ENCODE measurements at places on chromosomes 3 and 15.

DNA sequence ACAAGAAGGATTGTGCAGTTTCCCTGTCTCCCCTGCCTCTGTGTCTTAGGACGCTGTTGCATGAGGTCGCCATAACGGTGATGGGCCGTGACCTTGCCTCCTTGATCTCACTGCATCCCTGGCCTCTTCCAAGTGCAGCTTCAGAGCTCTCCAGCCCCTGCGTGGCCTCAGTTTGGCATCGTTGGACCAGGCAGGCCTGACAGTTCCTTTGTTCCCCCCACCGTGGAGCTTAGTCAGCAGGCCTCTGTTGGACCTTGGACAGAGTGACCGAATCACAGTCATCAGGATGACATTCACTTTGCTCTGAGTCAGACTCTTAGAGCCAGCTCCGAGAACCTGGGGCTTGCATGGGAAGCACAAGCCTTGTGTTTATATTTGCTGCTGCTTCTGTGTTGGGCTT lies 139.4 kb downstream of the OPA1 start:
- no peak for DNase-seq

DNA sequence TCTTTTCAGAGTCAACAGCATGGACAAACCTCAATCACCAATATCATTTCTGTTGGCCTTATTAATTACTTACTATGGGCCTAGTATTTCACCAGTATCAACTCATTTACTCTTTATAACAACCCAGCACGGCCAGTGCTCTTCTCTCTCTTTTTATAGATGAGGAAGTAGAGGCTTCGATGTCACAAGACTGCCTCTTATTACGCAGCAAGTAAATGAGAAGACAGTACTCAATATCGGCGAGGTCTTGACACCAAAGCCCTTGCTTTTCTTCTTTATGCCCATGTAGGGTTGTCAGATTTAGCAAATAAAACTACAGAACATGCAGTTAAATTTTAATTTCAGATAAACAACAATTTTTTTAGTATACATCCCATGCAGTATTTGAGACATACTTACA lies 99.0 kb upstream of the KCNMB2 start:
- no peak for DNase-seq

DNA sequence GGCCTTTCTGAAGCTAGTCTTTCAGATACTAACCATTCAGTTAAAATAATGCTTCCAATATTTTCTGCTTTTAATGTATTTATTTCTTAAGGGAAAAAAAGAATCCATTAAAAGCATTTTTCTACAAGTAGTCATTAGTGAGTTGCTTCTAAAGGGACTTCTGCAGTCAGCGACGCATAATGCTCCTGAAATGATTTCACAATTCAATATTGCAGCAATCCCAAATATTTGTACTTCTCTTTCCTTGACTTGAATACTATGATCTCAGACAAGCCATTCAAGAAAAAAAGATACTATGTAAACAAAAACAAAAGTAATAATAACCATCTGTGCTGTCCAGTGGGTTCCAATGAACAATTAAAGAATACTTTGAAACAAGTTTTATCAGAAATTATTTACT lies 681.0 kb downstream of the DIPK2A start:
- DNase-seq: no peak

- DNase-seq: no peak
Observed at GRCh38 chr15:57872281-57873030, 165.9 kb downstream of the POLR2M start.

DNA sequence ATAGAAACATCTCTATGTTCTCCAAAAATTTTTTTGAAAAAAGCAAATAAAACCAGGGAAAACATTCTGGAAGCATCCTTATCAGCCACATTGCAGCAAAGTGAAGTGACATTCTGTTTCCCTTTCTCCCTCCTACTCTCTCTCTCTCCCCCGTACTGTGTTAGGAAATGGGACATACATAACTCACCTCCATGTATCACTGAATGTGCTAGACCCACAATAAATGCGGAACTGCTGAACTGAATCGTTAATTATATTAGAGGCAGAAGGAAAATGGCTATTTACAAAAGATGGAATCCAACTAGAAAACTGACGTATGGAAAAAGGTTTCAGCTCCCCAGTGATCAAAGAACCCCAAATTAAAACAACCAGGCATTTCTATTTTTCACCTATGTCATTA lies 129.8 kb downstream of the MINAR1 start:
- no peak for DNase-seq

DNA sequence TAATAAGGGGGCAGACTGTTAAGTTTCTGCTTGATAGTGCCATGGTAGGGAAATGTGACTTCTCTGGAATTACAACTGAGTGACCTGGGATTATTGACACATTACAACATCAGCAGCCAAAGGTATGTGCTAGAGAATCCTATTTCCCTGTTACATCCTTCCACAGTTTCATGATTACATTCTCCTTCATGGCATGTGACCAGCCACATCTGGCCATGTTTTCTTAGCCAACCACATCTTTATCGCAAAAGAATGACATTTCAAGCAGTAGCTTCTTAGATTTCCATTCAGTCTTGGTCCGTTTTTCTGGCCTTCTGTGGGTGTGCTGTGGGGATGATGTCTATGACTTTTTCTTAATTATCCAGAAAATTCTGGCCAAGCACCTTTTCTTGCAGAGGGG lies 45.4 kb upstream of the CTDSPL start:
- DNase-seq: no peak

DNA sequence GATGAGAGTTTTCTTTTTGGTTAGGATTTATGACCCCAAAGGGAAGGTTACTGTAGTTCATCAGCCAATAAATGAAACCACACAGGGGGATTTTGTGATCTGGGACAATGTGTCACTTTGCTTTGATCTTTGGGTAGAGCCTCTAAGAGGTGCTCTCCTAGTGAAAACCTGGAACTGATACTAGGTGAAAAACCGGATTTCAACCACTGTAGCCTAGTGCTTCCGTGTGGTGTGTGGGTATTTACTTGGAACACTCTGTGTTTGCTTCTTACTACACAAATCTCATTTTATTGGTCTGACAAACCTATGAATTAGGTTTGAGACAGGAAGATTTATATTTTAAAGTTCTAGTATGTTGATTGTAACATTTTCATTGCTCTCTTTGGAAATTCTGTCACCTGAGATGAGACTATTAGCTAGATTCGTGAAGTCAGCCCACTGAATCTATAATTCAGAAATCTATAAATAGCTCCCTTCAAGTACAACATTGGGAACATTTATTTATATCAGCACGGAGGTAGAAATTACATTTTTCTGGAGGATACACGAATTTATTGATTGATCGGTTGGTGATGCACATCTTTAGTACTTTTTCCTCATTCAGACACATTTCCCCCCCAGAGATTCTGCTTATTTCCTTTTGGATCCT lies 119.8 kb downstream of the AKAP13 start:
- DNase-seq: no peak

GRCh38 chr3:87101861-87102625 lies 111.1 kb upstream of the VGLL3 start:
- no peak for DNase-seq

DNA sequence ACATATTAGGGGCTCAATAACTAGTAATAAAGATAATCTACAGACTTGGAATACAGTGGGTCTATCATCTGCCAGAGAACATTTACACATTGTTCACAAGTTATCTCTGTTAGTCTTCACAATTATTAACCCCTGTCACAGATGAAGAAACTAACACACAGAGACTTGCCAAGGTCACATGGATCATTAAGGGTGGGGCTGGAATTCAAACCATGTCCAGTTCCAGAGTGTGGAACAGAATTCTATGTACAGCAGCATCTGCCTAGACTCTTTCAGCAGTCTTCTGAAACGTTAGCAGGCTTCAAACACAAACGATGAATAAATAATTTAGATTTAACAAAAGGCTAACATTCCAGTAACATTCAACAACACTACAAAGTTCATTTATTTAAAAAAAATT lies 673.9 kb upstream of the NR2F2 start:
- DNase-seq: no peak

DNA sequence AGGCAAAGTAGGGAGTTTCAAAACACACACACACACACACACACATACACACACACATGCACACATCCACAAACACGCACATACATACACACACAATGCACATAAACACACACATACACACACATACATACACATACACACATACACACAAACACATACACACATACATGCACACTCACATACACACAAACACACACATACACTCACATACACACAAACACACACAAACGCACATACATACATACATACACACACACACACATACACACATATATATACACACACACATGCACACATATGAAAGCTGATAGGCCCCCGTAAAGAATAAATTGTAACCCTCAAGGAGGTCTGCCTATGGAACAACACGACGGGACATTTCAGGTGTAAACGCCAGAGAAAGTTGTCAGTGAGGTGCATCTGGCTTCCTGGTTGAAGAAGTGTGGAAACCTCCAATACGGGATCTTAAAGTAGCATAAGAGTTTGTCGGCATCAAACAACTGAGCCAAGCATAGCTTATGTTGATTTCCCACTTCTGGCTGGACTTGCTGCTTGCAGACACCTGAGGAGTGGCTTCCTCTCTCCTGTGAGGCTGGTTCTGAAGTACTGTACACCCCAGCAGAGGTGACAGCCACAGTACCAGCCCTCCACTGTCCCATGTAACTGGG lies 5.8 kb downstream of the RFTN1 start:
- DNase-seq: no peak

DNA sequence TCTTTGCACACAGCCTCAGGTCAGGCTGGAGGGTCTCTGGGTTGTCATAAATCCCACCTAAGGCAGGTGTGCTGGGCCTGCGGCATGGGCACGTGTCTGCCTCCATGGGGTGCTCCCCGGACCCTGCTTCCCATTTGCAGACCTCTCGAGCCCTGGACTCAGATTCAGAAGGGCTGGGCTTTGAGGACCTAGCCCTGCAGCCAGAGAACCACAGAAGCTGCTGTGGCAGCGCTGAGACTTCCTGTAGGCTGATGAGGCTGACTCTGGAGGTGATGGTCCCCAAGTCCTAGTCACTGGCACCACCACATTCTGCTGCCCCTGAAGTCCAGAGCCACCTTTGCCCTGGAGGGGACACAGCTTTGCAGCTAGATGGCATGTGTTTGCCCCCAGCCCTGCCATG lies 156.4 kb downstream of the LRRC28 start:
- DNase-seq: no peak

GRCh38 chr3:127970966-127971592 lies 56.0 kb downstream of the KBTBD12 start:
- no peak for DNase-seq

GRCh38 chr15:78342021-78342420 lies 1.9 kb downstream of the CRABP1 start:
- no peak for DNase-seq

- no peak for DNase-seq
Observed at GRCh38 chr3:45169125-45169904, 23.1 kb upstream of the CDCP1 start.

DNA sequence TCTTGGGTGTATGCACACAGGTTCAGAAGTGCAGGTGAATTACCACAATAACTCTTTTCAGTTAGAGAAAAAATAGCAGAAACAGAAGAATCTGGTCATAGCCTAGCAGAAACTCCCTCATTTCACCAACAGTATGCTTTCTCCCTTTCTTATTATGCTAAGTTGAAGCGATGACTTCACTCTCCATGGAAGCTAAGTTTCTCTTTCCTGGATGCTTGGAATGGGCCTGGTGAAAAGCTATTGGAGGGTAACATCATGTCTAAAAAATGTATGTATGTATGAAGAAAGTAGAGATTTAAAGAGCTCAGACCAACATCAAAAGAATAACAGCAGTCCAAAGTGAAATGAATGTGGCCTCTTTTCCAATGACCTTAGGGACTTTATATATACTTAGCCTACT lies 145.5 kb downstream of the TIGIT start:
- no peak for DNase-seq

DNA sequence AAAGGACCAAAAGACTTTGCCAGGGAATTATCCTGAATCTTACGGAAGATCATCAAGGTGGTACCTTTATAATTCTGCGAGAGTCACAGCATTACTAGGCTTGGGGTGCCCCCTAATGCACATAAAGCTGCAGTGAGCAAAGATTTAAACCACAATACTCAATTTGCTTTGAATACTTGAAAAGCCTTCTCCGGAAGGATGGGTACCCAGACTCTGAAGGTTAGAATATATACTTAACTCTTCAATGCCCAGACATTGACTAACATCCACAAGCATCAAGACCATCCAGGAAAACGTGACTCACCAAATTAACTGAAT lies 117.8 kb upstream of the KCNH8 start:
- no peak for DNase-seq

DNA sequence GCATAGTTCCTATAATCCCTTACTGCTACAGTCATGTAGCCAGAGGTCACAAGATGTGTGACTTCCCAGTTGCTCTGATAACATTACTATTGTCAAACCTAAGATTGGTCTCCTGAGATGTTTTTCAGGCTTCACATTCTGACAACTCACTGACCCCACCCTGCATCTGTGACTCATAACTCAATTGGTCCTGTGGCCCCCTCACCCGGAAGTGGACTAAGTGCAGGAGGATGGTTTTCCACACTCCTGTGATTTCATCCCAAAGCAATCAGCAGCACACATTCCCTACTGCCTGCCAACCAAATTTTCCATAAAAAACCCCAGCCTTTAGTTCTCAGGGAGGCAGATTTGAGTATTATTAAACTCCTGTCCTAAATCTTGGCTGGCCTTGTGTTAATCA lies 564.9 kb upstream of the ZNF385D start:
- DNase-seq: no peak

- DNase-seq: no peak
Observed at GRCh38 chr3:18382760-18383369, 42.3 kb downstream of the SATB1 start.

DNA sequence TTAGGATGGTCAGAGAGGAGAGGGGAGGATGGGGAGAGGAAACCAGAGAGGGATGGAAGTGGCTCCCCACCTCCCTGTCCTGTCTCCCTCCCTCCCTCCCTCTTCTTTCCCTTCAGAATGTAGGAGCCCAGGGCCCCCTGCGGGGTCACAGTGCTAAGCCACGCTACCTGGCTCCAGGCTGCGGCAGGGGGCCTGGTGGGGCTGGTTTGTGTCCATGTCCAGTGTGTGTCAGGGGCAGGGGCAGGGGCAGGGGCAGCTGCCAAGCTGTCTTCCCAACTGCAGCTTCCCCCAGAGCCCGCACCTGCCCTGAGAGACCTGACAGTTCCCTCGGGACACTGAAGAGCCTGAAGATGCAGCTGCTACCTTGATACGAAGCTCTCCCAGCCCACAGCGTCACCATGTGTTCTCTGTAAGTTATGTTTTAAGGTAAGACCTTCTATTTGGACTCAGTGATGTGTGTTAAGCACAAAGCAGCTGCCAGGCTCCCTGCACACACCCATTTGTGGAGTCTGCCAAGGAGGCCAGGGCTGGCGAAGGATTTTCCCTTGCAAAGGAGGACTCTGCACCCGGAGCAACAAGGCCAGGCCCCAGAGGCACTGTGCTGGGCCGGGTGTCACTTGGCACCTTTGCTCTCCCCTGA lies 121.8 kb upstream of the SMAD3 start:
- no peak for DNase-seq

DNA sequence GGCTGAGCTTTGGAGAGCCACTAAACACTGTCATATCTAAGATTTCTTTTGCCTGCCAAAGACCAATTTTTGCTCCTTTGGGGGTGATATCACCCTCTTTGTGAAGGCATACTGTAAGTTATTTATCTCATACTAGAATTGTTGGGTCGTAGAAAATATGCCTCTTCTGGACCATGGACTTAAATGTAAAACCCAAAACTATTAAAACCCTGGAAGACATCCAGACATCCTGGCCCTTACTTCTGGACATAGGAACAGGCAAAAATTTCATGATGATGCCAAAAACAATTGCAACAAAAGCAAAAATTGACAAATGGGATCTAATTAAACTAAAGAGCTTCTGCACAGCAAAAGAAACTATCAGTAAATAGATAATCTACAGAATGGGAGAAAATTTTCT lies 172.2 kb downstream of the ATG7 start:
- DNase-seq: no peak

GRCh38 chr3:124992041-124992440 lies 57.5 kb upstream of the MUC13 start:
- no peak for DNase-seq

All from stimulated activated CD8-positive, alpha-beta memory T cell treated with anti-CD3 and anti-CD28 coated beads, Interleukin-12 subunit alpha, Interleukin-12 subunit beta, amount 100 ng/mL, for 1 hour (primary cell).